ENCODE measurements at places on chromosomes 2 and 18.

DNA sequence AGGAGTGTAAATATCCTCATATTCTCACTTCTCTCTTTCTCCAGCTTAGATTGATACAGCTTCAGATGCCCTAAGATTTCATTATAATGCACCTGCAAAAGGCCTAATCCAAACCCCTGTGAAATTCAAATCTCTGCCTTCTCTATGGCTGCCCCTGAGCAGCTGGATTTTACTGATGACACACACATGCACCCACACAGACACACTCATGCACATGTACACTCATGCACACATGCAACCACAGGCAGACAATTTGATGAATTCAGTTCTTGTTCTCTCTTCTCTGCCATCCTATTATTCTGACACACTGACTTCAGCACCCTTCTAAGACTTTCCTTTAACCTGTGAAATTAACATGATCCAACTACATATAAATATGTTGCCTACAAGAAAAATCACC lies 563.2 kb downstream of the RNF144A start:
- no peak for DNase-seq

- peak; percentile 5 for DNase-seq
Measured at GRCh38 chr2:240219208-240219890, 78.9 kb upstream of the OTOS start.

- peak; percentile 91 for DNase-seq
Measured at GRCh38 chr18:158128-159036, at the start of gene USP14. Gene USP14 (plus strand): TSS chr18:158557. CDS start chr18:158699, 142 bp downstream.

DNA sequence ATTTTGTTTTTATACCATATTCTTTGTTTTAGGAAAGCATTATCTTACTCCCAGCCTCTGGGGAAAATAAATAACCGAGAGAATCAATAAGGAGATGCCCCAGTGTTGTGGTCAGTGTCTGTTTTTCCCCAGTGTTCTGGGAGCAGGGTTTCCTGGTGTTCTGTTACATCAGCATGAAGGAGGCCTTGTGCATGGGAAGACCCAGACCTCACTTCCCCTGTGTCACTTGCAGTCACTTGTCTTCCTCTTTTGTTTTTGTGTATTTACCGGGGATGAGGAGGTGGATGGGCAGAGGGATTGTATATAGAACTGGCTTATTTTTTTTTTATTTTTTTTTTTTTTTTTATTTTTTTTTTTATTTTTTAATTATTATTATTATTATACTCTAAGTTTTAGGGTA lies 45.0 kb upstream of the MGAT5 start:
- DNase-seq = no peak

DNA sequence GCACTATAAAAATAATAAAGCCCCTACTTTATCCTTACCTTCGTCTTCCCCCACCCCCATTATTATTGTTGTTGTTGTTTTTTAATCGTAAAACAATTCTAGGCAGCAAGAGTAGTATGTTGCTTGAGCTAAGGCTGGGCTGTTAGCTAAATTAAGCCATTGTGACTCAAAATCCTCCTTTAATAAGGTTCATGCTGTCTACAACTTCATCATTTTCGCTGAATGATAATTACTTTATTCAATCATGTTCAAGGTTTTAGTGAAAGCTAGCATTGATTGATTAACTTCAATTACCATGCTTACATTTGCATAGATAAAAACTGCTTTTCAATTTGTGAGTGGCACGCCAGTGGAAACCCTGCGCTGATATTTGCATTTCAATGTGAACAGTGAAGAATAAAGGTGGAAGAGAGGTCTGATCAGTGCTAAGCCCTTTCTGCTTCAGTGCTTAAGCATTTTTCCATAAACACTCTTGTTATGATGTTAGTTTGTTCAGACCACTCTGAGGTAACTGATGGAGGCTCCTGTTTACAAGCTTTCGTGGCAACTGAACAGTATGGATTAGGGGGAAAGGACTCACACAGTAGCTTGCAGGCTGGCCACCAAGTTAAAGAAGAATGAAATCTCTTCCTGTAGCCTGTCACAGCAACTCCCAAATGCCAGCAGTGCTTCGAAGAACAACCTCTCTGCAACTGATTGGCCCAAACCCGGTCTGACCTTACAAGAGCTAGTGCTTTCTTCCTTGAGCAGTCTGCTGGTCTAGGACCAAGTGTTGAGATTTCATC lies 156.8 kb downstream of the GPD2 start:
- no peak for DNase-seq

GRCh38 chr2:168913495-168913894 lies 12.4 kb downstream of the G6PC2 start:
- DNase-seq = no peak

DNA sequence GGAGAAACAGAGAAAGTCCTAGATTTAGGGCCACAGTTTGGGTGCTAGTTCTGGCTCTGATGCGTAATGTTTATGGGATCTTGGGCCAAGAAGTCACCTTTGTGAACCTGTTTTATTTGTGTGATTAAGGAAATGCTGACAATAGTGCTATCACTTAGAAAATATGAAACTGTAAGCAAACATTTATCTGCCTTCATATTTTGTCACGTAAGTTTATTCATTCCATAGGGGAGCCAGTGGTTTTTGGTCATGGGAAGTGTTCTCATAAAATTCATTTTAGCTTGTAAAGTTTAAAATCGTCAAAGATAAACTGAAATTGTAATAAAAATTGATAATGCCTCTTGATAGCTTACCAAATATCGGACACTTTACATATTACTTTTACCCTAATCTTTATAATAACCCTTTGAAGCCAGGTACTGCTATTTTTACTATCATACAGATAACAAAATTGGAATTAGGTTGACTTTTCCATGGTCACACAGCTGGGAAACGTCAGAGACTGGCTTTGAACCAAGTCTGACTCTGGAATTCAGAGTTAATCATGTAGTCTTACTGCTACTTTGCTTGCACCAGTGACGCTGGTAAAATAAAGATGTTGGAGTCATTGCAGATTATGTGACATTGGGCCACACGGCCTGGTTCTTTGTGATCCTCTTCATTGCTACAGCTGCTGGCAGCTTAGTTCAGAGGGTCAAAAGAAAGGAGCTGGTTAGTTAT lies 99.7 kb downstream of the ICA1L start:
- DNase-seq = no peak

DNA sequence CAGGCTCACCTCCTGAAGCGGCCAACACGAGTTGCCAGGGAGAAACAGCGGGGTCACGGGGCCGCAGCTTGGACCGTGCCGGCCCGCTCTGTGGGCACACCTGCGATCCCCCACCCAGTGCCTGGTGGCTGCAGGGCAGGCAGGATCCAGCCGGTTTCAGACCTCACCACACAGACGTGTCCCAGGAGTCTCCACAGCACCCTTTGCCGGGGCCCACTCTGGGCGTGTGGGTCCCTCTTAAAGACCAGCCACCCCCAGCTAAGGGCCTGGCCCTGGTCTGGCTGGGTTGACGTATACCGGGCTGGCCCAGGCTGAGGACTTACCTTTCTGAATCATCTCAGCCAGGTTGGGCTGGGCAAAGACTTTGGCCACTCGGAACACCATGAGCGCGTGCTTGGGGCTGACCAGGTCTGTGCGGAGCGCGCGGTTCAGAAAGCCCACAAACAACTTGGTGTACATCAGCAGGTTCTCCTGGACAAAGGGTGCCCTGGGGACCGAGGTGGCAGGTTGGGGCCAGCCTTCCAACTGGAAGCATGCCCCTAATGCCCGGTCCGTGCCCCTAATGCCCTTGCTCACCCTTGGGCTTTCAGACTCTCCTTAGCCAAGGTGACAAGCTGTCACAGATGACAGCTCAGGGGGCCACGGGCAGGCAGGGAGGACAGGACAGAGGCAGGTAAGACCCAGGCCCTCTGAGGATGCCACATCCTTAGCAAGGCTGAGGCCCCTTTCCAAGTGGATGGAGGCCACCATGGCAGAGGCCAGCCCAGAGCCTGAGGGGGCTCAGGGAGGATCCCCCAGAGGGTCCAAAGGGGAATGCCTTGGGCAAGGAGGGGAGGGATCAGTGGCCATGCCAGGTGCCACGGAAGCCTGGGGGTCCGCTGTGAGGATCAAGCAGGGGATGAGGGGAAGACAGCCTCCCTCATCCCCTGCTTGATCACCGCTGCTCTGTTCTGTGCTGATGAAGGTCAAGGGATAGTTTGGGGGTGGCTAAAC lies 10.2 kb upstream of the CCDC74B start:
- no peak for DNase-seq

DNA sequence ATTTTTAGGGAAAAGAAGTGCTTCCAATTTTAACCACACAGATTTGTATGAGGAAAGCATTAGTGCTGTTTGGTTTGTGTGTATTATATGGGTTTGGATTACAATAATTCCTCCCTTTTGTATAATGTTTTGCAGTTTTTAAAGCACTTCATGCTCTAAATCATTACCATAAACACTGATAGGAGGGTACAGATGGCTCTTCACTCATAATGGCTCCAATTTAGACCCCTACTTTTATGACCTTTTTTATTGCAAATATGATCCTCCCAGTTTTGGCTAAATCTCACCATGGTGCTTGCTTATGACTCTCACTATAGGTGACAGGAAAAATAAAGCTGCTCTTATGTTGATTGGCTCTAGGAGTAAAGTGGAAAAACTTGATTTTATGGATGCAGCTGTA lies 23.8 kb upstream of the TMEM17 start:
- DNase-seq = no peak

- DNase-seq = no peak
Measured at GRCh38 chr2:176681584-176682115, 412.4 kb downstream of the MTX2 start.

DNA sequence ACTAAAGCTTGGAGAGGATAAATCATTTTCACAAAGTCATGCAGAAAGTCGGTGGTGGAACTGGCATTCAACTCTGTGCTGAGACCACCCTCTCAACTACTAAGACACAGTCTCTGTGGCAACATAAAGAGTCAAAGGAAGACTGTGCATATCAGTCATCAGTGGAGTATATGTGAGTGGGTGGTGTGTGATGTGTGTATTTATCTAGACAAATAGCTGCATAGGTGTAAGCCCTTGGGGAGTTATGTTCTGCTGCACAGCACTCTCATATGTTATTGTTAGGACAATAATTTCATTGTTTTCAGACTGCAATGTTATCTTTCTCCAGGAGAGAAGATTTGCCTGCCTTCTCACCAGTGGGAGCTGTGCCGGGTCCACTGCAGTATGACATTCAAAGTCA lies 186.3 kb upstream of the HNRNPA3 start:
- no peak for DNase-seq

- DNase-seq = no peak
Measured at GRCh38 chr2:207333599-207334300, 168.0 kb upstream of the KLF7 start.

DNA sequence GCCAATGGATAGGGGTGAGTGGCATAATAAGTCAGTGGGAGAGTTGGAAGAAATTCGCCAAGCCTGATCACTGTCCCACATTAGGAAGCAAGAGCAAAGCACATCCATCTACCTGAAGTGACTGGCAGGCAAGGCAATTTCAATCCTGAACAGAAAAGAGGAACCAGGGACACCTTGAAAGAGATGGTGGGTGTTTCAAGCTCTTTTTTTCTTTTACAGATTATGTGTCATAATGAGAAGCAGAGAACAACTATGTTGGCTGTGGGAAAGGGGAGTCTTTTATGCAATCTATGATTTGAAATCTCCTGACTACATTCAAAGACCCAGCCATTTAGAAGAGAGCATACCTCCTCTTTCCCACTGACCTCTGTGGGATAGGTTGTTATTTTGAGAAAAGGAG lies 63.5 kb downstream of the TGIF1 start:
- no peak for DNase-seq

- no peak for DNase-seq
Measured at GRCh38 chr2:232438091-232438490, 17.9 kb upstream of the ALPI start.

DNA sequence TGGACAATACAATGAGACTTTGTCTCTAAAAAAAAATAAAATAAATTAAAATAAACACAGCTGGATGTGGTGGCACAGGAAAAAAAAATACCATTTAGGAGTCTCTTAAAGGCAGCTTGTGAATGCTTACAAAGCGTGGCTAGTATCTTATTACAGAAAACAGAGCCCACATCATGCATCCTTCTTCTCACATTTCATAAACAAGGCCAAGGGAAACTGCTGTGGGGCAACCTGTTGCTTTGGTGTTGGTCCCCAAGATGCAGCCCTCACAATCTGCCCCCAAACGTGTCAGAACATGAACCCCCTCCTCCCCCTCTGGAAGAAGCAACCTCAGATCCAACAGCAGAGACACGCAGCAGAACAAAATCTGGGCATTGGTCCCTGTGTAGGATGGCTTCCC lies 2.6 kb downstream of the SLC14A1 start:
- DNase-seq = no peak

DNA sequence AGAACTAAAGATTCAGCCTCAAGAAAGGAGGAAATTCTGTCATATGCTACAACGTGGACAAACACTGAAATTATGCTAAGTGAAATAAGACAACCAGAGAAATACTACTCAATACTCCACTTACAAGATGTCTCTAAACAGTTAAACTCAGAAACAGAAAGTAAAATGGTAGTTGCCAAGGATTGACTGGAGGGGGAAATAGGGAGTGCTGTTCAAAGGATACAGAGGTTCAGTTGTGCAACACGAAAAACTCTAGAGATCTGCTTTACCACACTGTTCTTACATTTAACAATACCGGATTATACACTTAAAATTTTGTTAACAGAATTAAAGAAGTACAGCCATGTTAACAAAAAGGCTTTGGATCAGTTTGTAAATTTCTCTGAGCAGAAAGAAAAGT lies 39.8 kb upstream of the C2orf15 start:
- DNase-seq = no peak

DNA sequence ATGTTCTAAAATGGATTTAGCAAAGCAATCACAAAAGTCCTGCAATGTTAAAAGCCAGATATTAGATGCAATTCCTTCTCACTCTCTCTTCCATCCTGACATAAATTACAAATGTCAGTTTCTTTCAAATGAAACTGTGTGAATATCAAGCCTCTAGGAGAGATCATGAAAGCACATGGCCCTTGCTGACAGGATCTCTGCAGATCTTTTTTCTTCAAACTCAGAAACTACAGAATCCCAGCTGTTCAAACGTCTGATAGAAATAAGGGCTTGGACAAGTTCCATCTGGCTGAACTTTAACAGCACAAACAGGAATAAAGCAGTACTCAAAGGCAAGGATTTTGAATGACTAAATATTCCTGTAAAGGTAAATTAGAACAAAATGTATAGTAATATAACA lies 47.6 kb downstream of the PDE1A start:
- DNase-seq = no peak

DNA sequence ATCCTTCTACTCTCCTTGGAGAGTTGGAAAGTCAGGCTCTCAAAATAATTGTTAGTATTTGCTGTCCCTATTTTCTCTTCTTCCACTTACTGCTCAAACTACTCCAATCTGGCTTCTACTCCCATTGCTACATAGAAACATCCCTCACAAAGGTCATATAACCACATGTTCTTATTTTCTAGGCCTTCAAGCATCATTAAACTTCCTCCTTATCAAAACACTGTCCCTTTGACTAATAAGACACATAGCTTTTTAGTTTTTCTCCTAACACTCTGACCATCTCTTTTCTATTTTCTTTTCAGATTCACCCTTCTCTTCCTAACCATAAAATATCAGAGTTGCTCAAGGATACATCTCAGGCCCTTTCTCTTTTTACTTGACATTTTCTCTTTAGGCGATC lies 148.3 kb downstream of the MBD2 start:
- DNase-seq = no peak

DNA sequence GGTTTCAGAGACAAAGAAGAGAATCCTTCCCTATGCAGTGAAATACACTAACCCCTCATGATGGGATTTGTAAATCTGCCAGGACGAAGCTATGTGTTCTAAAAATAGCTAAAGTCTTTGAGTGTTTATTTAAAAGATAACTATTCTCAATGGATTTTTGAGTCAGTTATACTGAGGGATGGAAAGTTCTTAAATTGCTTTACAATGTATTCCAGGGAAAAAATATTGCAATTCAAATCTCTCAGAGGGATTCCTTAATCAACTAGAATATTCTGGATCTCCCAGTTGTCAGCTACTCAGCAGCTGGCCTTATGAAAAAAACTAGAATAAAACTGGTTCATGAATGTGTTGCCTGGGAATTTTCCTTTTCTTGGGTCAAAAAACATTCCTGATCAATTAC lies 312.4 kb downstream of the PLCL1 start:
- DNase-seq = no peak

Measured in progenitor cell of endocrine pancreas (in vitro differentiated cells).